ENCODE measurements at places on chromosomes 6 and 20. TPM values are rescaled to one million over a fixed set of nuclear protein-coding genes. Genes with fewer than 3 reads are reported as not detected.

DNA sequence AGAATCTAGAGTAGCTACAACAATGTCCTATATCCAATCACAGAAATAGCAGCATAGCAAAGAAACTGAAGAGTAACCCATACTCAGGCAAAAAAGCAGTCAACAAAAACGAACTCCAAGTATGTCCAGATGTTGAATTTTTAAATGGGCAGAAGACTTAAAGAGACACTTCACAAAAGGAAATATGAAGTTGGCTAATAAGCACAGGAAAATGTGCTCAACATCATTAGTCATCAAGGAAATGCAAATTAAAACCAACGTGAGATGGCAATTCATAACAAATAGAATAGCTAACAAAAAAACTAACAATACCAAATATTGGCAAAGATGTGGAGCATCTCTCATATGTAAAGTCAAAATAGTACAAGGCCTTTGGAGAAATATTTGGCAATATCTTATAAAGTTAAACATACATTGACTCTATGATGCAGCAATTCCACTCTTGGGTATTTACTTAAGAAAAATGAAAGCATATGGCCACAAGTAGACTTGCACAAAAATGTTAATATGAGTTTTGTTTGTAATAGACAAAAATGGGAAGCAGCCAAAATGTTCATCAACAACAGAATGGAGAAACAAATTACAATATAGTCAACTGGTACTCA is 37.7 kb downstream of the FRK start:
- no peak for DNase-seq

DNA sequence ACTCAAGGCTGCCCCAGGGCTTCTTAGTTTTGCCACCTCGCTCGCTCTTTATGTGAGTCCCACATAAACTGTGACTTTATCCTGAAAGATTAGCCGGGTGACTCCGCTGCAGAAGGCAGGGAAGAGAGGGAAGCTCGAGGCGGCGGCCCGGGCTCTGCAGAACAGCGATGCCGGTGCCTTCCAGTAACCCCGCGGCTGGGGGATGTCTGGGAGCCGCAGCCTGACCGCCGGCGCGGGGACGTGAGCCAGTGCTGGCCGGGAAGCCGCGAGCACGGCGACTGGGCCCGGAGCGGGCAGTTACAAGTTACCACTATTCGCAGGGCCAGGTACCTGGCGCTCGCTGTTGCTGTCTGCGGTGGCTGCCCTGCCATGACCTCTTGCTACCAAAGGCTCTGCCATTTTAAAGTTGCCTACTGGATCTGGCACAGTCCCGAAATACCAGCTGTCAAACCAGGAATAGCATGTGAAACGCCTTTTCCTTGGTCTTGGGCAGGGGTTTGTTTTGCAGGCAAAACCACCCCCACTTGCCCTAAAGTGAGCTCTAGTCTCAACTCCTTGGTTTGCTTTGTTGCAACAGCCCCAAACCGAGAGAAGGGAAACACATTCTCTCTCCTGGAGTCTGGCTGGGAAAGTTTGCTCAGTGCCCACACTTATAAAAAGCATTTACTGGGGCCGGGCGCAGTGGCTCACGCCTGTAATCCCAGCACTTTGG is 124.0 kb upstream of the SLC2A12 start:
- DNase-seq = peak; percentile 83

DNA sequence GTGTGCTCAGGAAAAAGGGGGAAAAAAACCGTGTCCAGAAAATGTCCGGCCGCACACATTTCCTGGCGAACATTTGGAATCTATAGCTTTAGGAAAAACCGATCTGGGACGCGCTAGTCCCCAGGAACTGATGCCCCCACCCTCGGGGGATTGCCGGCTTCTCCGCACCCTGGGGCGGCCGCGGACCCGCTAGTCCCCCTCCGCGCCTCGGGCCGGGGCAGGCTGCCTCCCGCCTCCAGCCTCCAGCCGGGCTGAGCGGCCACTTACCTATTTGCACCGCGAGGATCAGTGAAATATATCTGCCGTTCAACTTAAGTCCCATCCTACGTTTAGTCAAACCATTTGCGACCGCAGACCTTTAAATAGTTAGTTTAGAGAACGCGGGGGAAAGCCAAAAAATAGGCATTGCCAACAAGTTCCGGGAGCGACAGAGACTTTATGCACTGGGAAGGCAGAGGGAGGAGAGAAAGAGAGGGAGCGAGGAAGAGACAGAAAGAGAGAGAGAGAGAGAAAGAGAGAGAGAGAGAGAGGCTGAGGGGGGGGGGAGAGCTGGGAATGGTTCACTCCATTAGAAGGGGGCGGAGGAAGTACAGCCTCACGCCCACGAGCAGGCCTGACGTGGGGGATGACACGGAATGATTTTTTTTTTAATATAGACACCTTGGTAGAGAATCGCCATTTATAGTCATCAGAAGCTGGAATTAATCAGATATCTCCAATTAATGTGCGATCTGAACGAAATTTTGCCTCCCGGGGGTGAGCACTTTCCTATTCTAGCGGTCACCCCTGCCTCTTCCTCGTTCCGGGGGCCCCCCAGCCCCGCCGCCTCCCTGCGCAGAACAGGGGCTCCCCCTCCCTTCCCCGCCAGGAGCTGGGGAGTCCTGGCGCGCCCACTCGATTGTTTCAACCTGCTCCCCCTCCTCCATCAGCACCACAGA is at the start of gene NRN1:
NRN1 (minus strand) TSS at position 498 of the 938 bp plus-strand sequence; CDS start at position 322, 176 bp downstream.
- DNase-seq = no peak

DNA sequence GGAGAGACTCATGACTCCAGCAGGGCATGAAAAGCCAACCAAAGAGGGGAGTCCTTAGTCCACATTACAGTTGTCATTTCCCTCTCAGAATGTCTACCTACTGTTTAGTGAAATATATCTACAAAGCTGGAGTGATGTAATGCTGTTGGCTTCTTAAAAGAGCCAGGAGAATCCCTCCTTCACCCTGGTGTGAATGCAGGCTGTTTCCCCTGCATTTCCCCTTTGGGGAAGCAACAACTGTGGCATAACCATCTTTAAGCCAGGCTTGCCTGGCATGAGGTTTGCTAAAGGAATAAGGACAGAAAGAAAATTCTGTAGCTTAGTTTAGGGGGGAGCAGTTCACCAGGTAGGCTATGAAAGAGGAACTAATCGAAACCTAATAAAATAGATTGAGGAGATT is 129.5 kb downstream of the CRYBG1 start:
- DNase-seq = no peak

GRCh38 chr6:160791981-160792418 is 90.0 kb downstream of the PLG start:
- no peak for DNase-seq

GRCh38 chr6:3744901-3745470 is 6.5 kb downstream of the PXDC1 start:
- no peak for DNase-seq

DNA sequence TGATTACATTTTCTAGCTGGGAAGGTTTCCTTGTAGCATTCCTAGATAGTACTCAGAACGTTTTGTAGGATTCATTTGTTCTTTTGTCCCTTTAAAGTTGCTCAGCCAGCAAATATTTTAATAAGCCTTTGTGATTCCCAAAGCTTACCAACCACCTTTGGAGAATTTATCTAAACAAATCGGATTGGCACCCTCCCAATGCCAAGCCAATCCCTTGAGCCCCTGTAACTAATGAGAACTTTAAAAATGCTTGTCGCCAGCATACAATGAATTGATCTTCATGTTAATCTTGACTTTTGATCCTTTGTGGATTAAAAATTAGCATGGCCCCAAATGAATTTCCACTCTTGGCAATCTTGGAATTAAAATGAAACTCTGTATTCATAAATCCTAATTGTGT is 559.5 kb downstream of the UTRN start:
- no peak for DNase-seq

GRCh38 chr6:69064226-69064625 is 429.1 kb downstream of the ADGRB3 start:
- DNase-seq = no peak

DNA sequence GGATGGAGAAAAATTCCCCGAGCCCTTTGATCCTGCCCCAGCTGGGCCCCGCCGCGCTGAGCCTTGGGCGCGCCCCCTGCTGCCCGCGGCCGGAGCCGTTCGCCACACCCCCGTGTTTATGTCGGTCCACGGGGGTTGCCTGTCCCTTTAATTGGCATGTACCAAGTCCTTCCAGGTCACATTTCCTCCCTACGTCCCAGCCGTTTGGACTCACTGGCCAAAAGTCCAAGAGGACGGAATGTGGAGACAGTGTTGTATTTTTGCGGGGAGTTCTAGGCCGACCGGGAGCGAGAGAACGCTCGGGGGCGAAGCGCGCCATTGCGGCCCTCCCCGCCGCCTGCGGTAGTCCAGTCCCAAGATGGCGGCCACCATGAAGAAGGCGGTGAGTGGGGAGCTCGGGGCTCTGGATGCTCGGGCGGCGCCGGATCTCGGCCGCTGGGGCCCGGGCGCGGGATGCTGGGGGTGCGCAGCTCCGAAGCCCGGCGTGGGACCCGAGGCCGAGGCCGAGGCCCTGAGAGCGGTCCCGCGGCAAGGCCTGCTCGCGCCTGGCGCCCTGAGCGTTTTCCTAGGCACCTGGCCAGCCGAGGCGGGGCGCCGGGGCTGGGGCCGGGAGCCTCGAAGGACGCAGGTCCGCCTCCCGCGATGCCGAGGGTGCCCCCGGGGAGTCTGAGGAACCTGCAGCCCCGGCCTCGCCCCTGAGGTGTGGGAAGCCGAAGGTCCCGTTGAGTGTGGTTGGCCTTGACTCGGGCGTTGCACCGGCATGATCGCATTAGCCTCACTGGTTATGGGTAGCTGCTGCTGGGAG is at the start of gene PFDN4:
PFDN4 (plus strand) TSS at position 345 of the 805 bp plus-strand sequence; CDS start at position 359, 14 bp downstream.
- peak; percentile 90 for DNase-seq

DNA sequence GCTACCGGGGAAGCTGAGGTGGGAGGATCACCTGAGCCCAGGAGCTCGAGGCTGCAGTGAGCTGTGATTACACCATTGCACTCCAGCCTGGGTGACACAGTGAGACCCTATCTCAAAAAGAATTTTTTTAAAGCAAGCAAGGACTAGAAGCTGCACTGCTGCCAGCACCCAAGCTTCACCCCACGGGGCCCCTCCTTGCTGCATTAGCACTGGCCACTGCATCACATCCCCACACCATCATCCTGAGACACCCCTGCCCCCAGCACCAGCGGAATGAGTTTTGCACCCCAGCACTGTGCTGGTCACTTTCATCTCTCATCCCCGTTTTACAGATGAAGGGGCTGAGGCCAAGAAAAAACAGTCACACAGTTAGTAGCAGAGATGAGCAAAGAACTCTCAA is 30.9 kb downstream of the TBC1D7 start:
- DNase-seq = no peak

- no peak for DNase-seq
Measured at GRCh38 chr6:105345506-105345905, 57.4 kb downstream of the PREP start.

- DNase-seq = no peak
Measured at GRCh38 chr6:152295346-152295745, 341.8 kb downstream of the SYNE1 start.

DNA sequence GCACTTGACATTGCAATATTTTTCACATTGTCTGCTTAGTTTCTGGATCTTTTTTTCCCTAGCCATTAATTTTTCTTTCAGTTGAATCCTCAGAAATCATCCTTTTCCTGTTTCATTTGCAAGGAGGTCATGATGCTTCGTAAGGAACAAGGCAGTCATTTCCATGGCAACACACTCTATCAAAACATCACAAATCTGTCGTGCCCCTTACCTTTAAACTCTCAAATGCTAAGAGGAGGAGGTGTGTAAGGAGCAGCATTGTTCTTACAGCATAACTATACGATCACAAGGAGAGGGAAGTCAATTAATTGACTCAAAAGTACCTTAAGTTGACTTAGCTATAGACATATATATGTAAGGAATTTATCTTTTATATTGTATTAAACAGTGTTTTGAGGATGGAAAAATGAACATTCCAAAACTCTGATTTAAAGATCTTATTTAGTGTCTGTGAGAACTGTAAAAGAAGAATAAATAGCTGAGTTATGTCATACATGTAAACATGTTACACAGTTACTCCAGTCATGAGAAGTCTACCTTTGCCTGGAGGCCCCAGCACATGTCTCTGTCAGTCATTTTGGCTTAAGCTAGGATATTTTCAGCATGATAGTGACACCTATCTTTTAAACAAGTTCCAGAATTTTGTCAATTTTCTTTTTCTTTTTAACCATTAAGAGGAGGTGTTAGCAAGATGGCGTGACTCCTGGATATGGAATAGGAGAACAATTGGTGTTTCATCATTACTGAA is 41.6 kb downstream of the CDKAL1 start:
- DNase-seq = no peak

GRCh38 chr6:151399679-151400078 is 8.3 kb upstream of the ZBTB2 start:
- DNase-seq = no peak

DNA sequence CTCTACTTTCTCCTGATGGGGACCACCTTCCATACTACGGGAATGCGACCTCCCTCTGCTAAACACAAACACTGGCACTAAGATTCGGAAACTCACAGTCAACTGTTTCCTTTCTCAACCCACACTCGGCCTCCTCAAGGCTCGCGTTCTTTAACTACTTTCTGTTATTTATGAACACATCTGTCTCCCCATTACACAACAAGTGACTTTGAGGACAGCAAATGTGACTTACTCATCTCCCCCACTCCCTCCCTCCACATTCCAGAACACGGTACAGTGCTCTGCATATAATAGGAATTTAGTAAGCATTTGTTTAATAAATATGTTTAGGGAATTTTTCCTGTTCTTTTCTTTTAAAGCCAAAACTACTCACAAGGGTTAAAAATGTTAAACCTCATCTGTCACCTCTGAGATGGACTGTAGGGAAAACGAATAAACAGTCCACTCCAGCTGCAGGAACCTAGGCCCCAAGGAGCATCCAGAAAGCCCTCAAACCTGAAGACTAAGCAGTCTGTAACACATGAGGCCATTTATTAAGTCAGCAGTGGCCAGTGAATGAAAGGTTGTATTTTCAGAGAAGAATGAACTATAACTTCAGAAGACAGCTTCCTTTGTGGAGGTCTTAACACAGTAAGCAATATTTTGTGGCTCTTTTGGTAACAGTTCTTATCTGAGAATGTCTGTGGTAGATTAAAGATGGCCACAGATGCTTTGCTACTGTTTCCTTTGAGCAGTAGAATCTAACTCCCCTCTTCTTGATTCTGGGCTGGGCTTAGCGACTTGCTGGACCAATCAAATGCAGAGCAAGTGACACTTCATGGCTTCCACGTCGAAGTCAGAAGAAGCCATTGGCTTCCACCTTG is 209.6 kb upstream of the DTNBP1 start:
- no peak for DNase-seq

Gene APOM
- 1.9 TPM for total RNA-seq

Gene FAM184A
- total RNA-seq = 1.6 TPM

Gene RFX6
- total RNA-seq = not detected

Gene TSPO2
- total RNA-seq = not detected

Gene DOP1A
- total RNA-seq = 13.0 TPM

Gene PSMB1
- total RNA-seq = 145 TPM

Gene HLA-DQA1
- 5.5 TPM for total RNA-seq

Gene C6orf132
- total RNA-seq = 1.9 TPM

Gene VPS52
- total RNA-seq = 30.4 TPM

Gene ZNF831
- total RNA-seq = 0.08 TPM

Gene GATA5
- 1.7 TPM for total RNA-seq

Gene TREM1
- 0.67 TPM for total RNA-seq

Gene POU5F1
- total RNA-seq = 0.94 TPM

Measured in Right ventricle myocardium superior (tissue), 1 donor.